Aorta (tissue), 5 donors: ENCODE measurements at places on chromosomes 3 and 15. TPM values are rescaled to one million over a fixed set of nuclear protein-coding genes. Genes with fewer than 3 reads are reported as not detected.

DNA sequence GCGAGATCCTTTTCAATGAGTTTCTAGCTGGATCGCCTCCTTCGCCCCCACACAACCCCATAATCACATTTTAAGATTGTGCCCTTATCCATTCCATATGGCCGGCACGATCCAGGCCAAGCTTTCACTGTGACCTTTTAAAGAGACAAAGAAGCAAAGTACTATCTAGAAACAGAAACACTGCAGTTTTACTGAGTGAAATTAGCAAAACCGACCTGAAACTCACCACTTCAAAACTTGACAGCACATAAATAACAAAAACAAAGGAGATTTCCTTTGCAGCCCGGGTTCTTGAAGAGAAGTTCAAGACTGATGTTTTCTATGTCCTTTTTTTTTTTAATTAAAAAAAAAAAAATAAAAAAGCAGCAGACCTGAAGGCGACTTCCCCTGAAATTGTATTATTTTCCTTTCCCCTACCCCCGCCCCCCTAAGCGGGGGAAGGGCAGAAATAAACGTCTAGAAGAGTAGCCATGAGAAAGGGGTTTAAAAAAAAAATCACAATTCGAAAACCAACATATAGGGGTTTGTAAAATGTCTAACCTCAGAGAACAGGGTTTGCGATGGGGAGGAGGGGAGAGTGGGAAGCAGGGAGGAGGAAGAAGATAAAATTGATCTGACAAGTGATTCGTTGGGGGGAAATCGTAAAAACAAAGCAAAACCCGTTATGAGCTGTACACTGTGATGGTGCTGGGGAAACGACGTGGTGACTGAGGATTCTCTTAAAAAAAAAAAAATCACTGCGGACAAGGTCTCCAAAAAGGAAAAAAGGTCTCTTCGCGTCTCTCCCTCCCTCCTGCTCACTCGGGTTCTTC is 1.5 kb downstream of the SATB1 start:
- H3K27ac ChIP-seq, result no peak overlapping the region
- DNase-seq, result peak; percentile 79
- no peaks in the 10 kb centered on the region for H3K27me3 ChIP-seq
- peak overlapping the region; percentile 94 for H3K4me3 ChIP-seq

GRCh38 chr3:188389711-188390342 is 235.9 kb downstream of the LPP start:
- H3K27me3 ChIP-seq, result no peaks in the 10 kb centered on the region
- DNase-seq, result peak; percentile 71
- H3K4me3 ChIP-seq, result no peak overlapping the region
- peaks cover 6% of the 10 kb centered on the region for H3K4me1 ChIP-seq
- H3K36me3 ChIP-seq, result no peaks in the 10 kb centered on the region
- H3K27ac ChIP-seq, result peak overlapping the region; percentile 64

GRCh38 chr3:64459711-64460110 is 228.1 kb downstream of the ADAMTS9 start:
- DNase-seq, result no peak
- H3K4me1 ChIP-seq, result no peaks in the 10 kb centered on the region
- no peaks in the 10 kb centered on the region for H3K27me3 ChIP-seq
- H3K27ac ChIP-seq, result no peak overlapping the region

- H3K36me3 ChIP-seq, result no peaks in the 10 kb centered on the region
- H3K4me3 ChIP-seq, result no peak overlapping the region
- no peak for DNase-seq
- peaks cover 1% of the 10 kb centered on the region for H3K27me3 ChIP-seq
- H3K27ac ChIP-seq, result no peak overlapping the region
These were observed 16.9 kb upstream of the P2RY1 start for GRCh38 chr3:152818027-152818426.

DNA sequence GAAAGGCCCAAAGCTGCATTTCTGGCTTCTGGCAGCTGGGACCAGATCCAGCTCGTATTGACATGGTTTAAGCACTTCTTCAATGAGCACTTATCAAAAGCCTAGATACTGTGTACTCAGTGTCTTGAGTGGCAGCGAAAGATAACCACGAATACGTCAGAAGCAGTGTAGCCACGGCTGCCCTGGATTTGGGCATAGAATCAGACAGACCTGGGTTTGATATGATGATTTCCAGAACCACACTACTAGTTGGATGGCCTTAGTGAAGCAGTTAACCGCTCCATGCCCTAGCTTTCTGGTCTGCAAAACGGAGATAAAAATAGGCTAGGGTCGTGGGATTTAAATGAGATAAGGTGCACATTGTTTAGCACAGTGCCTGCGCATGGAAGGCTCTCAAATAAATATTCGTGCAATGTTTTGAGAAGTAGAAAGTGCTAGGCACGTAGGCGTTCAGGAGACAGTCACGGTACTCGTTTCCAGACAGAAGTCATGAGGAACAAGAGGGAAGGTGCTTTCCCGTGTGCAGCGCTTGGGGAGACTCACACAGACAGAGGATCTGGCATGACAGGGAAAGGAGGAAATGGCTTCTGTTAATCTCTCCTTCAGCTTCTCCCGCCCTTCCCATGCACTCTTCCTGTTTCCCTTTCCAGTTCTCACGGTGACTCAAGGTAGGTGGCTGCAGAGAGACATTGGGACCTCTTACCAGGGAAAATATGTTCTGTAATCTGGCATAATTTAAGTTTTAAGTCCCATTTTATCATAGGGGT is 70.3 kb downstream of the CCNL1 start:
- peak overlapping the region; percentile 4 for H3K4me3 ChIP-seq
- H3K36me3 ChIP-seq, result no peaks in the 10 kb centered on the region
- peaks cover 5% of the 10 kb centered on the region for H3K4me1 ChIP-seq

- H3K4me3 ChIP-seq, result no peak overlapping the region
- no peaks in the 10 kb centered on the region for H3K4me1 ChIP-seq
- no peaks in the 10 kb centered on the region for H3K36me3 ChIP-seq
- no peaks in the 10 kb centered on the region for H3K27me3 ChIP-seq
- no peak for DNase-seq
These were observed 47.1 kb downstream of the CDC25A start for GRCh38 chr3:48140936-48141603.

DNA sequence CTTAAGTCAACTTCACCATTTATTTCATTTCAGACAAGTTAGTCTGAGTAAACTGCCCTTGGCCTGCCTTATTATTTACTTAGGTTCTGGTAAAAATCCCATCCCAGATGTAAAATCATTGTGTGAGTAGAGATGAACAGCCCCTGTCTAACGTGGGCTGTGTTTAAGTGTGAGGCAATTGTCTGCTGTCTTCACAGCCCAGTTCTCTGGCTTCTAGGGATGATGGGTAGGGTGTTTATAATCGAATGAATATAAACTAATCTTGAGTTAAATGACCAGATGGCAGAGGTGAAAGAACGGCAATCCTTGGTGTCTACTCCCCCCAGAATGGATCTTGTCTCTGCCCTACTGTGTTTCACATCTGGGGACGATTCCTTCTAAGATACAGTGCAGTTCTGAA is 20.8 kb downstream of the PPARG start:
- no peak overlapping the region for H3K4me3 ChIP-seq
- H3K27me3 ChIP-seq, result no peaks in the 10 kb centered on the region
- H3K4me1 ChIP-seq, result no peaks in the 10 kb centered on the region
- no peak for DNase-seq

The PIERCE2 gene
- 6.9 TPM for polyA plus RNA-seq

DNA sequence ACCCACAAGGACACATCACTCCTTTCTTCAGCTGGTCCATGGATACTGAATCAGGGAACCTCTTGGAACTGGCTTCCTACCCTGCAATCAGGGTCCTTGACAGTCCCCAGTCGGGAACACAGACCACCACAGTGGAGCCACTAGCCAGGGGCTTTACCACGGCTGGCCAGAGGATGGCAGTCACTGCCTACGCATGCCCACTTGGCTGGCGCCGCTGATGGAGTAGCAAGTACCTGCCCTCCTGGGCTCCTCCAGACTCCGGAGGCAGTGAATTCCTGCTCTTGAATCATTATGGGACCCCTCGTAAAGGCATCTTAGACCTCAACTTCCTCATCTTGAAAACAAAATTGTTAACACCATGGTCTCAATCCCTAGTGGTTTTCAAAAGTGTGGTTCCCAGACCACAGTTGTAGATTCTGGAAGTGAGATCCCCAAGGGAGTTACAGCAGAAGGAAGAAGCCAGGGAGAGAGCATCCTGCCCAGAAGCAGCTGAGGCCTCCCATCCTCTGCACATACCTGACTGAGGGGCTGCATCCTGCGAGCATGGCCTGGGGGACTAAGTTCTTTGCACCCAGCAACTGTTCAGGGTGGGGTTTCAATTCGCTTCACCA is 9.1 kb upstream of the SKIC8 start:
- H3K4me1 ChIP-seq, result no peaks in the 10 kb centered on the region
- DNase-seq, result no peak
- no peaks in the 10 kb centered on the region for H3K27me3 ChIP-seq

The IL5RA gene
- not detected for polyA plus RNA-seq

- no peaks in the 10 kb centered on the region for H3K4me1 ChIP-seq
- no peak overlapping the region for H3K4me3 ChIP-seq
These were observed 15.6 kb downstream of the HERC1 start for GRCh38 chr15:63818191-63818590.

- DNase-seq, result no peak
- H3K4me3 ChIP-seq, result no peak overlapping the region
- no peaks in the 10 kb centered on the region for H3K27me3 ChIP-seq
- H3K36me3 ChIP-seq, result no peaks in the 10 kb centered on the region
- no peaks in the 10 kb centered on the region for H3K4me1 ChIP-seq
These were observed 136.3 kb upstream of the PRR20G start for GRCh38 chr3:127423856-127424765.

GRCh38 chr15:57932348-57932747 is 133.2 kb downstream of the ALDH1A2 start:
- no peak overlapping the region for H3K4me3 ChIP-seq
- H3K4me1 ChIP-seq, result no peaks in the 10 kb centered on the region
- no peak overlapping the region for H3K27ac ChIP-seq
- no peaks in the 10 kb centered on the region for H3K27me3 ChIP-seq
- H3K36me3 ChIP-seq, result no peaks in the 10 kb centered on the region

- peak overlapping the region; percentile 86 for H3K27ac ChIP-seq
- peak overlapping the region; percentile 71 for H3K4me3 ChIP-seq
- no peaks in the 10 kb centered on the region for H3K27me3 ChIP-seq
- peak; percentile 78 for DNase-seq
- no peaks in the 10 kb centered on the region for H3K4me1 ChIP-seq
- no peaks in the 10 kb centered on the region for H3K36me3 ChIP-seq
These were observed 78.9 kb downstream of the IQSEC1 start for GRCh38 chr3:12994357-12994606.

- H3K36me3 ChIP-seq, result no peaks in the 10 kb centered on the region
- no peaks in the 10 kb centered on the region for H3K27me3 ChIP-seq
- no peaks in the 10 kb centered on the region for H3K4me1 ChIP-seq
- no peak overlapping the region for H3K4me3 ChIP-seq
These were observed 621.5 kb upstream of the ZNF385D start for GRCh38 chr3:22372292-22373062.

DNA sequence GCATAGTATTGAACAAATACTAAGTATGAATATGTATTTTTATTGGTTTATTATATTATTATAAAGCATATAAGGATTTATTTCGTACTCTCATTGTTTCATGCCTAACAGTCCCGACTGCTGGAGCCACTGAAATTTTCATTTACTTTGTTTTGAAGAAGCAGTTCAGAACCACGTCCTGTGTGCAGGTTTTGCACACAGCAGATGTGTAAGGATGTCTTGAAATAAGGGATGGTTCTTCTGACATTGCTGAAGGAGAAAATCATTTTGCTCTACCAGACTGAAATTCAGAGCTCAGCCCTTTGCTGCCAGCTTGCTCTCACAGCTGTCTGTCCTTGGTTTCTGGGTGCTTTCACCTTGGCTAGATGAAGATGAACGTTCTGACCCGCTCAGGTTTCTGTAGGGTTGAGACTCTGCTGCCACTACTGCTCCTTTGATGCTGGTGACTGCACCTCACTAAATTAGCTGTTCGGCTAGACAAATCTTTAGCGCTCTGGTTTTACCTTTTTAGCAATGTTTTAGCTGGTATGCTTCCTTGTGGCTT is 54.2 kb downstream of the UBE2E1 start:
- no peak overlapping the region for H3K4me3 ChIP-seq
- no peaks in the 10 kb centered on the region for H3K36me3 ChIP-seq
- no peaks in the 10 kb centered on the region for H3K27me3 ChIP-seq
- no peak for DNase-seq
- peaks cover 4% of the 10 kb centered on the region for H3K4me1 ChIP-seq

The EFCC1 gene
- polyA plus RNA-seq, result 0.50 TPM

GRCh38 chr3:194082743-194083636 is 53.0 kb upstream of the HES1 start:
- no peak for DNase-seq
- H3K36me3 ChIP-seq, result no peaks in the 10 kb centered on the region
- H3K4me3 ChIP-seq, result no peak overlapping the region
- no peaks in the 10 kb centered on the region for H3K27me3 ChIP-seq
- no peaks in the 10 kb centered on the region for H3K4me1 ChIP-seq
- H3K27ac ChIP-seq, result no peak overlapping the region

The ZNF609 gene
- 6.7 TPM for polyA plus RNA-seq
